EL (cell line): ENCODE measurements at places on chromosomes 2 and 18.

DNA sequence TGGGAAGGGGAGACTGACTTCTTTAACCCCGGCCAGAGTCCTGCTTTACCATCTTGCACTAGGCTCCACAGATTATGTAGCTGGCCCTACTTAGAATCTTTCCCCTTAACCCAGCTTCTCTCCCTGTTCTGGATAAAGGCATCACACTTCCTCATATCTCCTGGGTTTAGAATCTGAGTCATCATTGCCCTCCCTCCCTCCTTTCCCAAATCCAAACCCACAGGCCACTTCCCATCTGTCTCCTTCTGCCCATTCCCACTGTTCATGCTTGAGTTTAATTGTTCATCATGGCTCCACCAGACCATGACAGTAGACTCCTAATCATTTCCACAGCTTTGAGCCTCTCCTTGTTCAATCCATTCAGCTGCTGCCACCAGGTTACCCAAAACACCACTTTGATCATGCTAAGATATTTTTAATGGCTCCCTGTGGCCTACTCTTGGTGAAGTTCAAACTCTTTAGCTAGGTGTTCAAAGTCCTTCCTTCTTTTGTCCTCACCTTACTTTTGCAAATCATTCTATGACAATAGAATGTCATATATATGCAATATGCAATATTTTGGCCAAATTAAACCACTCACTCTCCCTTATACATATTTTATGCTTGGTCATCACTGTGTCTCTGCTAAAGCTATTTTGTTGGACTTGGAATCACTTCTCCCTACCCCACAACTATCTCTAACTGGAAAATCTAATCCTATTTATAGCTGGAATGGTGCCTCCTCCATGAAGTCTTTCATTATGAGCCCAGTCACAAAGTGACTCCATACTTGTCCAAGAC lies 5.5 kb downstream of the PDE11A start:
- peak; percentile 32 for DNase-seq

DNA sequence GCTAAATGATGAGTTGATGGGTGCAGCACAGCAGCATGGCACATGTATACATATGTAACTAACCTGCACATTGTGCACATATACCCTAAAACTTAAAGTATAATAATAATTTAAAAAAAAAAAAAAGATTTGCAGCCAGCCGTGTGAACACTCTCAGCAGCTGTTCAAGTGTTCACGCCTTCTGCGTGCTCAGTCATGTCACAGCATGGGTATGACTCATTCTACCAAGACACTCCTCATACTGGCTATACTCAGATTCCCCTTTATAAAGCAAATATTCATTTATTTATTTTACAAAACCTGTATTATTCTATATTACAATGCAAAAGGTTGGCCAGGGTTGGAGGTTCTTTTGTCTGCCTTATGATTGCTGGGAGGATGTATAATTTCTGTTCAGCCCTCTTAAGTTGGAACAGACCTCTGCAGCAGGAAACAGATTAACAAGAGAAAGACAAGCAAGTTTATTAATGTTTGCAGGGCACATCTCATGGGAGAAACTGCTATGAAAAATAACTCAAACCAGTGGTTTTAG lies 1230.6 kb upstream of the CHAC2 start:
- DNase-seq = no peak

GRCh38 chr2:23460228-23460627 lies 75.2 kb downstream of the KLHL29 start:
- peak; percentile 48 for DNase-seq

DNA sequence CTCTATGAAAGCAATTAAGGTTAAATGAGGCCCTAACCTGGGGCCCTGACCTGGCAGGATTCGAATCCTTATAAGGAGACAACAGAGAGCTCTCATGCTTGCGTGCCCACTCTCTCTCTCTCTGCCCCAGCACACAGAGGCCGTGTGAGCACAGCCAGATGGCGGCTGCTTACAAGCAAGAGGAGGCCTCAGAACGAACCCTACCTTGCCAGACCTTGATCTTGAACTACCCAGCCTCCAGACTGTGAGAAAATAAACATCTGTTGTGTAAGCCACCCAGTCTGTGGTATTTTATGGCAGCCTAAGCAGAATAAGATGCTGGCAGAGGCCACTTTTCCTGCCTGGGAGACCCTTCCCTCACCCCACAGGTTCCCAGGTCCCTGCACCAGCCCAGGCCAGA lies 5.2 kb upstream of the UBE2F start:
- DNase-seq = no peak

GRCh38 chr2:10406016-10406415 lies 42.1 kb downstream of the ODC1 start:
- DNase-seq = no peak

DNA sequence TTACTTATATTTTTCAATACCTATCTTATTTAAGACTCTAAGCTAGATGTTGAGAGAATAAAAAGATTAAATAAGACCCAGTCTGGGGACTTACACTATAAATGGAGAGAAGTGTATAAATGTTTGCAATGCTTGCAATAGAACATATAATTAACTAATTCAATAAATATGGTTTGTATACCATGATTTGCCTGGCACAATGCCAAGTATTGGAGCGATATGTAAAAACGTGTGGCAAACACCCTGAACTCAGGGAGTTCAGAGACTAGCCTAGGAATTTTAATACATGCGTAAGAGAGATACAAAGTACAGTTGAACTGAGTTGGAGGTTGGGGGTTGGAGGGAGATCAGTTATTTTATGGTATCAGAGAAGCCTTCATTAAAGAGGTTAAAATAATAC lies 251.8 kb upstream of the DDX18 start:
- DNase-seq = no peak

DNA sequence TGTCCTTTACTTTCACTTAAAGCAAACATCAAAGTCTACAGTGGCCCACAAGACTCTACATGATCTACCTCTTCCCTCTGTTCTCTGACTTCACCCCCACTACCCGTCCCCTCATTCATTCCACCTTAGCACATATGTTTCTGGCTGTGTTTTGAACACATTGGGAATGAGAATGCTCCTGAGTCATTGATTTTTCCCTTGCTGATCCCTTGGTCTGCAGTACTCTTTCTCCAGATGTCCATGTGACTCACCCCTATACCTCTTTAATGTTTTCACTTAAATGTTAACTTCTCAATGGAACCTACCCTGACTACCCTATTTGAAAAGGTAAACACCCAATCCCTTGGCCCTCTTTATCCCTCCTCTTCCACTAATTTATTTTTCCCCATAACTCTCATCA lies 30.7 kb upstream of the FRZB start:
- DNase-seq = peak; percentile 67

DNA sequence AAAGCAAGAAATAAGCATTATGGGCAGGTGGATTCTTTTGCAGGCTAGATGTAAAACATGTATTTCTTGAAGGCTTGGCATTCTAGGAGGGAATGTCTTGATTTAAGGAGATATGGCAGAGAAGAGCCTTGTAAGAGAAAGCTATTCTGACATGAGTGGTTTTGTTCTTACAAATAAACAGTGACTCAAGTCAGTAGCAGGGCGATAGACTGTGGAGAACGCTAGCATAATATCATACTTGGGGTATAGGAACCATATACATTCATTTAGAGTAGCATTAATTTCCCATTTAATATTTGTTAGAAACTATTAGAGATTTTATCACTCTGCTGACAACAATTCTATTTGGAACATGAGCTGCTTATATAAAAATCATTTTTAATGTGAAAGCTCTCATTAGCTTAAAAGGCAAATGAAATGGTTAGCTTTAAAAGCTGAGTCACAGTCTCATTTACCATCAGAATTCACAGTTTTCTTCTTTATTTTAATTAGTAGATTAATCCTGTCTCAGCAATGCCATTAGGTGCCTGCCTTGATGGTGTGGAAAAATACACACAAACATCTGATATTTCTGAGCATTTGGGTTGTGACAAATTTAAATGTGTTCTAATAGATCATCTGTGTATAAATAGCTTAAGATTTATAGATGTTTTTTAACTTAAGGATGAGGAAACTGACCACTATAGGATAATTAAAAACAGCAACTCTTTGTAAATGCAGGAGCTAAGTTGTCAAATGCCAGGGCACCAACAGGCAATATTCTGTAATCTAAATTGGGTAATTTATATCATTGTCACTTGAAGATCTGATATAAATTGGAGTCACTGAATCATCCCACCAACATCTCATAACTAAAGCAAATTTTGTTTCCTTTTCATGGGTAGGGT lies 276.7 kb downstream of the PLCL1 start:
- DNase-seq = no peak
